ENCODE measurements at places on chromosomes 11 and 22.

GRCh38 chr22:32482708-32483107 is 8.1 kb downstream of the FBXO7 start:
- DNase-seq: peak; percentile 13

GRCh38 chr11:35127619-35128018 is 11.4 kb upstream of the CD44 start:
- DNase-seq: no peak

GRCh38 chr11:11245453-11245852 is 107.6 kb downstream of the CSNK2A3 start:
- DNase-seq: no peak

DNA sequence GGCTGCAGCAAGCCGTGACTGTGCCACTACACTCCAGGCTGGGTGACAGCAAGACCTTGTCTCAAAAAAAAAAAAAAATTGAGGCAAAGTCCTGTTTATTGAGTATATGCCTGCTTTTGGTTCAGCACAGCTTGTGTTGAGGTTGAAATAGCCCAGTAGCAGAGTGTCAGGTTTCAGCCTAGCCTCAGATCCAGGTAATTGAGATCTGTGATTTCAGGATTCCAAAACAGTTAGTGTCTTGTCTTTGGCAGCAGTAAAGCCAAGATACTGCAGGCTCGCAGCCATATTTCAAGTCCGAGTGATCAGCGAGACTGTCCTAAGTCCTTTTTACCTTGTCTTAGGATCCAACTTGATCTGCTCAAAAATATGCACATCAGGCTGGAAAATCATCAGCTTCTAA is 27.0 kb downstream of the CUL5 start:
- DNase-seq: no peak

DNA sequence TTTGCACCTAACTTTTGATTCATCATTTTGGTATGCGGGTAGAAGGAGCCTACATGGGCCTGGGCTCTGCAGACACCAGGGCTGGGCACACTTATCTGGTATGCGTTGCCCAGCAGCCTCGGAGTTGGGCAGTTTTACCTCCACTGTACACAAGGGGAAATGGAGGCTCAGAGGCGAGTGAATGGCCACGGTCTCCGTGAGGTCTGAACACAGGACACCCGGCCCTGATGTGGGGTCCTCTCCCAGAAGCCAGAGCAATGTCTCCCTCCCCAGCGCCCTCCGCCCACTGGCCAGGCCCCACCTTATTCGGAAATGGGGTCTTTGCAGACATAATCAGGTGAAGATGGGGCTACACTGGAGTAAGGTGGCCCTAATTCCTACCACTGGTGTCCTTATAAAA is 43.7 kb downstream of the OSBPL5 start:
- DNase-seq: peak; percentile 27

DNA sequence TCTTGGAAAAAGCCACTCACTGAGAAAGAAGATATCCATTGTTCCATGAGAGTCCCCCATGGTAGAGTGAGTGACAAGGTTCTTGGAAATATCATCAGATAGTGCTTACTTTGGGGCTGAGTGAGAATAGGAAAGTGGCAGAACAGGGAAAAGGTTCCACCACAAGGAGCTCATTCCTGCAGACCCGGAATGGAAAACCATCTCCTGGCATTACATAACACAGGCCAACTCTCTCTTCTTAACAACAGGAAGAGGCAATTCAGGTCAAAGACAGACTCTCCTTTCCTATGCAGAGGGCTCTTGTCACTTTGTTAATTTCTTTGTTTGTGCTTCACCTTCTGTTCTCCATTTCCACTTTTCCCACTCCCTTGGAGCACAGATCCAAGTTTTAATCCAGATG is 259.7 kb downstream of the KIRREL3 start:
- DNase-seq: no peak

DNA sequence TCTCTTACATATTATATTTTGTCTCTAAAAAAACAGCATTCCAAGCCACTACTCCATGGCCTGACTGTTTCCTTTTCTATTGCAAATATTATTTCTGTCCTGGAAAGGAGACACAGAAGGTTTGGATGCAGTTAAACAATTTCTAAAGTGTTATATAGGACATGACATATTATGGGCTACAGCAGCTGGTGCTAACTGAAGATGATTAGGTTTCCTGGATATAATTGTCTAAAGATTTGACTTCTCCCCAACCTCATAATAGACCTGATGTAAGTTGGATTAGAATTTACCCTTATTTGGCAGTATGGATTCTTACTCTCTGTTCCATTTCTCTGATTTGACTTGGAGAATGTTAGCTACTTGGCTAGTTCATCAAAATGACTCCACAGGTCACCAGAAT is 90.2 kb downstream of the BBOX1 start:
- no peak for DNase-seq

DNA sequence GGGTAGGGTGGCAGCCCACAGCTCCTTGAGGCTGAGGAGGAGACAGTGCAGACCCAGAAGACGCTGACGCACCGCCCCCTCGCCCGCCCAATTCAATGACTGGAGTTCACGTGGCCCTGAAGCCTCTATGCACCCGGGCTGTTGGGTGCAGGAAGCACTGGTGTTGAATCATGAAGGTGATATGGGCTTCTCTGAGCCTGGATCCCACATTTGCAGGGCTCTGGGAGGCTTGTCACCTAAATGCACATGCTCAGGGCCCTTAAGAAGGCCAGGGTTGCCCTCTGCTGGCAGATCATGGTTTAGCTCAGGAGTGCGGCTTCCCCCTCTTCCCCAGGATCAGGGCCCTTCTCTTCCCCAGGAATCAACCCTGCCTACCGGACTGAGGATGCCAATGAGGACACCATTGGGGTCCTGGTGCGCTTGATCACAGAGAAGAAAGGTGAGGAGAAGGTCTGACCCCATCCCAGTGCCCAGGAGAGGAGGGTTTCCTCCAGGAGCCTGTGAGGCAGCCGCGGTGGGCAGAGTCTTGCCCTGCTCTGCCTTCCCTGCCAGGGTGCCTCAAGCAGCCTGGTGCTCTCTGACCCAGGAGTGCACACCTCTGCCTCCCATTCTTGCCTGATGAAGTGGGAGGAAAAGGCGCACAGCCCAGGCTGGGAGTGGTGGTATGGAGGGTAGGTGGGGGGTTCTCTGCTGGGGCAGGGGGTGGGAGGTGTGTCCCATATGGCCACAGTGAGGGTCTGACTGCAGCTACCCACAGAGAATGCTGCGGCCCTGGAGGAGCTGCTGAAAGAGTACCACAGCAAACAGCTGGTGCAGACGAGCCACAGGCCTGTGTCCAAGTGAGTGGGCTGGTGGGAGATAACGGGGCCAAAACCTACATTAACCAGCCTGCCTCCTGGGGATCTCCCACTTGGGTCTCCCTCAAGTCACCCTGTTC is 17.5 kb downstream of the RELT start:
- DNase-seq: peak; percentile 63

GRCh38 chr11:57432714-57433163 is 5.8 kb upstream of the SLC43A3 start:
- DNase-seq: peak; percentile 74

DNA sequence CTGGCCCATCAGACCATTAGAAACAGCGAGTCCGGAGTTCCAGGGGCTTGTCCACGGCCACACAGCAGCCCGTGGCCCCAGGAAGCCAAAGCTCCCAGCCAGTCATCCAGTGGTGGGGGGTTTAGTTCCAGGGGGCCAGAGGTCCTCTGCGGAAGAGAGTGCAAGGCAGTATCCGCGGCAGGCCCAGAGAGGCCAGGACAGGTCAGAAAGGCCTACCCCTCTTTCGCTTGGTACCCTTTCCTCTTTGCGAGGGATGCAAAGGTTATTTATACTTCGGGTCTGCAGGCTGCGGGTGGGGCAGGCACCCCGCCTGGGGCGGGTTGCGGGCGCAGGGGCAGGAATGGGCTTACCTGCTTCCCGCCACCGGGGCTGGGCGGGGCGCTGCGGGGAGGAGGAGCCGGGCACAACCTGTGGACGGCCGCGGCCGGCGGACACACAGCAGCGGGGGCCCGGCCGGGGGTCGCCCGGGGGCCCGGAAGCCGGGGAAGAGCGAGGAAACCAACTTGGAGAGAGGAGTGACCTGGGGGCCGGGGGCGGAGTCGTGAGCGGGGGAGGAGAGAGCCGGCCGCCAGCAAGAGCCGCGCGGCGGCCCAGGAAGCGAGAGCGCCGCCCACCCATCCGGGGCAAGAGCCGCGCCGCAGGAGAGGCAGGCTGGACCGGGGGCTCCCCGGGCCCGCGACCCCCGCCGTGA is at the start of gene SH3BP1:
Gene SH3BP1 (plus strand): TSS at position 600 of the 691 bp plus-strand sequence. CDS start 119 bp downstream, outside the sequence.
- DNase-seq: no peak

- peak; percentile 22 for DNase-seq
Measured at GRCh38 chr11:36478700-36479329, 31.3 kb downstream of the TRAF6 start.

DNA sequence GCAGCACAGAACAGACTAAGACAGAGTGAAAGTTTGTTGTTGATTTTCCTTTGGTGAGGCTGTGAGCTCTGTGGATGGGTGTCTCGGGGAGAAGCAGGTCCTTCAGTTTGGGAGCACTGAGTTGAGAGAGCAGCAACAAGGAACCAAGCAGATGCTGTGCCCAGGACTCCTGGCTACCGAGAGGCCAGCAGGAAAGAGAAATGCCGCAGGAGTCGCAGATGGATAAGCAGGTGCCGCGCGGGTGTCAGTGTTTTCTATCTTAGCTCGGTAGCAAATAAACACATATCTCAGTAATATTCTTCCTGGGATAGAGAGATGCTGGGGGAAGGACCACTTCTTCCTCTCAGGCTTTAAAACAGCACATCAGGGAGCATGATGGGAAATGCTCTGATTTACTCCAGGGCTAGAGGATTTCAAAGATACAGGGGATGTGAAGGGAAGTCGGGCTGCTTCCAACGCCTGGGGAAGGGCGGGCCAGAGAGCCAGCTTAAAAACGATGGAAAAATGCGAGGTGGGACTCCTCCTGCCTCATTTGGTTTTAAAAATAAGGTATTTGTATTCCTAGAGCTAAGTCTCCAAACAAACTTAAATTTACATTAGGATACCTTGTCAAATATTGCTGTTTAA is 470.7 kb upstream of the B3GAT1 start:
- no peak for DNase-seq

DNA sequence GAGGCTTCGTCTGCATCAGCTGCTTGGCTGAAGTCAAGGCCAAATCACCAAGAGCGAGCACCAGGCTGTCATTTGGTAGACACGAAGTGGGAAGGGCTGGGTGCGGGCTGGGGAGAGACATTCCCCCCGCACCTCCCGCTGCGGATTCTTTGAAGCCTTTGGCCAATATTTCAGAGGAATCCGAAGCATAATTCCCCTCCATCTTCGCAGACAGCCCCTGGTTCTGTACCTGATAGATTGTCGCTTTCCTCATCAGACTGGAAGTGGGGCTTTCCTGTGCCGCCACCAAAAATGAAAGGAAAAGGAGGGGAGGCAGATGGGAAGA is 15.3 kb downstream of the BLID start:
- DNase-seq: peak; percentile 65

- no peak for DNase-seq
Measured at GRCh38 chr11:121152764-121153163, 51.7 kb downstream of the TECTA start.

DNA sequence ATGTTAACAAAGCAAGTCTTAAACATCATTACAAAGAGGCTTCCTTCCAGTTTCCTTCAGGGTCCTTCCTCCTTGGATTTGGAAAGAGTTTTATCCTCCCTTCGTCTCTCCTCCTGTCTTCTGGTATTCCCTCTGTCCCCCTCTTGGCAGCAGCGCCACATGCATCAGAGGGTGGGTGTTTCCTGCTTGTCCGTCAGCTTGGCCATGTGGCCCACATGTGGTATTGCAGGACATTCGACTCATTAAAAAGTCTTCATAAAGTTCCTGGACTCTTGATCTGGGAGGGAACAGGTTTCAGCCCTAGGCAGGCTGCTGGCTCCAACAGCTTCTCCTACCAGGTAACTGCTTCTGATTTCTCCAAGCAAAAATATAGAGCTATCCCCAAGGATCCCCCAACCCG is 189.8 kb downstream of the CSNK2A3 start:
- DNase-seq: no peak

DNA sequence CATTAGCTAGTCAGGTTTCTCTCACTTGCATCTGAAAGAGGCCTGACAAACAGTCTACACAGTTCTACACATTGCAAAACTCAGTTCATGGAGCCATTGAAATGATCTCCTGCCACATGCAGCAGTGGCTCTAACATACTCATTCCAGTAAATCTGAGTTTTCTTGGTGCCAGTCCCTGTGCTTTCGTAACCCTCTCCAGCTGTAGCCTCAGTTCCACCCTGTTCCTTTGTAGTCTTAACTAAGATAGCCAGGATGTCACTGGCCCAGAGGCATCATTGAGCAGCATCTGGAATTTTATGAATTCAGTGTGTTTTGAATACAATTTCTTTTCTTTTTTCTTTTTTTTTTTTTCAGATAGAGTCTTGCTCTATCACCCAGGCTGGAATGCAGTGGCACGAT is 37.4 kb upstream of the ZBED5 start:
- no peak for DNase-seq

DNA sequence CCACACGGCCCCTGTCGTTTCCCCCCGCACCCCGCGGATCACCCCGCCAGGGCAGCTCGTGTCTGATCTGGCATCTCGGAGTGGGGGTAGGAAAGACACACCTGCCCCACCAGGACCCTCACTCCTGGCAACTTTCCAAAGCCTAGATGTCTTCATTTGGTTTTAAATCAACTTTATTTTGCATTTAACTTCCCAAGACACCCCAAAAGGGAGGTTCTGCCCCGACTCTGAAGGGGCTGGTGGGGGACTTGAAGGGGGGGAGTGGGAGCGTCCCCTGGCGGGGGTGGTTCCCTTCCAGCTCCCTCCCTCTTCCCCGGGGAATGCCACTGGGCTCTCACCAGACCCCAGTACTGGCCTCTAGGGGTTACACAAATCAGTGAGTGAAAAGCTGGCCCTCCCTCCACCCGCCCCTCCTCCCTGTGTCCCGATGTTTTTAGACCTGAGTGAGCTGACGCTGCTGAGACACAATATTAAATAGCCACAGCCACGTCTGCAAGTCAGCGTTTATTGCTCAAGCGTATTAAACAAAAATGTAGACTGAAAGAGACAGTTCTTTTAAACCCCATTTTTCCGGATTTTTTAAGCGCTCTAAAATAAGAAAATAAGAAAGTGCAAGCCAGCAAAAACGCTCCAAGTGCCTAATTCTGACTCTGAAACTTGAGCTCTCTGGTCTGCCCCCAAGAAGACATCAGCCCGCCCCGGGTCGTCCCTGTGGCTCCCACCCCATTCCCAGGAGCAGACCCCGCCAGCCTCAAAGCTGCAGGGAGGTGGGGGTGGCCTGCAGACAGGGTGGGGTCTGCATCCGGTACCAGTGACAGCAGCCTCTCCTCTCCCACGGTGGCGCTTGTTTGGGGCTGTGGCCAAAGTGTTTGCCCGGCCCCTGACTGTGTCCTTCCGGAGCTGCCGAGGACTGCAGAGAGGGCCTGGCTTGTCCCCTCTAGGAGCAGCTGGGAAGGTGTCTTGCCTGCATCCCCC is 1.1 kb upstream of the TTLL8 start:
- no peak for DNase-seq

All from NCI-H226 (cell line).